GM03348 (cell line): ENCODE measurements at places on chromosomes 2 and 18.

GRCh38 chr2:221529177-221529942, 42.7 kb downstream of the EPHA4 start:
- DNase-seq: no peak

DNA sequence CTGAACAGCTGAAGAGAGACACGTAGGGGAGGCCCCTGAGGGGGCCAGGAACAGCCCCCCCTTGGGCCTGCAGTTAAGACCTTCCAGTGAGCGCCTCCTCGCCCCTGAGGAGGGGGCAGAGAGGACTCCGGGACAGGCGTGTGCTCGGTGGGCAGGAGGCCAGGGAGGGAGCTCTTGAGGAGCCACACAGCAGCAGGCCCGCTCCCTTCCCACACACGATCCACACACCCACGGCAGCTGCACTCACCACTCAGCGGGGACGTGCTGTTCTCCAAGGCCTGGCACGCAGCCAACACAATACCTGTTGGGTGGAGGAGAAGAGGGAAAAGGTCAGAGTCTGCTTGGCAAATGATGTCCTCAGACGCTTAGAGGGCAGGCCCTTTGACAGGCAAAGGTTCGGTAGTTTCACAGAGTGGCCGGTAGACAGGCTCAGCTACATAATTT, 39.0 kb downstream of the TGFA start:
- no peak for DNase-seq

GRCh38 chr2:215505044-215505786, 69.3 kb upstream of the FN1 start:
- peak; percentile 72 for DNase-seq

- no peak for DNase-seq
Observed at GRCh38 chr18:48533340-48534070, 5.3 kb upstream of the CTIF start.

GRCh38 chr2:230777721-230778120, 65.1 kb downstream of the CAB39 start:
- no peak for DNase-seq

GRCh38 chr2:134397146-134397896, 143.4 kb downstream of the MGAT5 start:
- DNase-seq: no peak

- DNase-seq: no peak
Observed at GRCh38 chr2:54687595-54688152, 35.8 kb upstream of the EML6 start.

DNA sequence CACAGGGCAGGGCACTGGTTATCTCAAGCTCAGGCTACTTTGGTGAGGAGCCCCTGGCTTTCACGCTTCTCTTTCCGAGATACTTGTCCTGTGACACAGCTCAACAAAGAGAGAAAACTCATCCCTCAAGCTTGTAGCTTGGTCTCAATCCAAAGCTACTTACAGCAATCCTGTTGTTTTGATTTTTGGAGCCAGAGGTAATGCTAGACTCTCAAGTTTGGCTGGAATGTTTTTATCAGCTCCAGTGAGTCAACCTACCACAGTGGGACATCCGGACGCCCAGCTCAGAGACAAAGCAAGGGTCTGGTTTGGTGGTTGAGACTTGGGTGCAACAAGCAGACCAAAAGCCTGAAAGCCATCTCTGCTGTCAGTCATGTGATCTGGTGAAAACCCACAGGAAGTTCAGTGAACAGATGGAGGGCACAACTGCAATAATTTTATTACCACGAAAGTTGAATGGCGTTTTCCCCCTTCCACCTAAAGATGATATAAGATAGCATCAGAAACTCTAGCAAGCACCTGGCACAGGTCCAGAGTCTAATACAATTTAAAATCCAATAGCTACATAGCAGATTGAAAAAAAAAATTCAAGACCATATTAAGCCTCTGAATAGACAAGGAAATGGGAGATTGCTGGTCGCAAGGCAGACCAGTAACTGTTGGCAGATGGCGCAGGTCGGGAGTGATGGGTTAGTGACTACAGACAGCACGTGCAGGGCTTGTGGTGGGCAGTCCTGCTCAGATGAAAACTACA, 102.3 kb upstream of the SMAD7 start:
- peak; percentile 87 for DNase-seq

GRCh38 chr2:207484444-207485391, 45.0 kb upstream of the CREB1 start:
- no peak for DNase-seq

- no peak for DNase-seq
Observed at GRCh38 chr2:197929008-197929885, 124.9 kb downstream of the PLCL1 start.

- no peak for DNase-seq
Observed at GRCh38 chr2:127698553-127699355, 2.5 kb upstream of the SFT2D3 start.

GRCh38 chr2:160613466-160614153, 120.0 kb upstream of the RBMS1 start:
- peak; percentile 20 for DNase-seq
